ENCODE measurements at places on chromosomes 11 and 22.

GRCh38 chr11:5516599-5516998 is at the start of gene UBQLNL:
UBQLNL (minus strand) TSS chr11:5516699; CDS start chr11:5516441, 258 bp downstream.
- no peak for DNase-seq

- no peak for DNase-seq
Measured at GRCh38 chr11:116170526-116171120, 602.2 kb downstream of the BUD13 start.

GRCh38 chr11:15128621-15129020 is 13.9 kb downstream of the INSC start:
- no peak for DNase-seq

GRCh38 chr22:19610518-19611253 is 86.5 kb upstream of the CLDN5 start:
- DNase-seq: no peak

DNA sequence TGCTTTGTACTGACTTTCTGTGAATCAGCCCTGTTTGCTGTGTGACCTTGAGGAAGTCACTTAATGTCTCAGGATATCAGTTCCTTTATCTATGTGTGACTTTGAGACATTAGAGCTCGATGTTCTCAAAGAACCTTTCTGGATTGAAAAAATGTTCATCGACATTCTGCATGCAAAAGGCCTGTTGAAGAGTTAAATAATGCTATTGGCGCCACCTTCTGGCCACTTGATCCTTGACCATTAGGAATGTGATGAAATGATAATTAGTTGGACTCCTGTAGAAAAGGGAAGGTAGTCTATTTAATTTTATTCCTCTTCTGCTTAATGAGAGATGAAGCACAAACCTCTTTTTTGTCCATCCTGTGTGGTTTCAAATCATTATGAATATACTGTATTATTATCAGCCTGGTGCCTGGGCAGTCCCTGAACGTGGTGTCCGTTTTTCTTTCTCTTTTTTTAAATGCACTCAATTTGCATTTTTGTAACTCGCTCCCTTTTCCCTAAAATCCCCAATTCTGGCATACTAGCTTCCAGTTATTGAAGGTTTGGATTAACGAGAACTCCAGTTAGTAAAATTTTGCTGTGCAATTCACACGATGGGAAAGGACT is 20.7 kb downstream of the ELF5 start:
- DNase-seq: no peak

DNA sequence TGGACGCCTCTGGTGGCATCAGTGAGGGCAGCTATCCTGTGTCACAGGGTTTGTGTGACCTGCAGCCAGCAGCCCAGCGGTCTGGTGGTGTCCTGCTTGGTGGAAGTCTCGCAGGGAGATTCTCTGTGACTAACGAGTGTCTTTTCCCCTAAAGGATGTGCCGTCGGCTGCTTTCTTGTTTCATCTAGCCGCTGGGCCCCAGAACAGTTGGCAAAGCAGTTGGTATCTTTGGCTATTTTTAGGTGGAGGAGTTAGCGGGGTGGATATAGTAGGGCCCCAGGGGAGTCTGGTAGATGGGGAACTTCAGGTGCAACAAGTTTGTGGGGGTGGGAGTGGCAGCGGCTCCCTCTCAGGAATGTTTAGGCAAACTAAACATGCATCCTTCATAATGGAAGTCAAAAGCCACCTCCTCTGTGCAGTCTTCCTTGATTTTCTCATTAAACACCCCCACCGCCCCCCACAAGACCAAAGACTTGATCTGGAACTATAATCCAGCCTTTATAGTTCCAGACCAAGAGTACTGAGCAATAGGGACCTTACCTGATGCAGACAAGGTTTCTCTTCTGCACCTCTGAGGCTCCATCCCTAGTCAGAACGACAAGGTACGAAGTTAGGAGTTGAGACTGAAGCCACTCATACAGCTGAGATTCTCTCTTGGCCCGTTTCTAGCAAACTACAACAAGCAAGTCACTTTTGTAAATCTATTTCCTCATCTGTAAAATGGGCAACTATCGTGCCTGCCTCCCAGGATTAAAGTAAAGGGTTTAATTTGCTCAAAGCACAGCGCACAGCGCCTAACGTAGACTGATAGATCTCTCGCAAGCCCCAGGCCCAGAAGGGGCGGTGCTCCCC is 1.1 kb upstream of the PELI3 start:
- no peak for DNase-seq

DNA sequence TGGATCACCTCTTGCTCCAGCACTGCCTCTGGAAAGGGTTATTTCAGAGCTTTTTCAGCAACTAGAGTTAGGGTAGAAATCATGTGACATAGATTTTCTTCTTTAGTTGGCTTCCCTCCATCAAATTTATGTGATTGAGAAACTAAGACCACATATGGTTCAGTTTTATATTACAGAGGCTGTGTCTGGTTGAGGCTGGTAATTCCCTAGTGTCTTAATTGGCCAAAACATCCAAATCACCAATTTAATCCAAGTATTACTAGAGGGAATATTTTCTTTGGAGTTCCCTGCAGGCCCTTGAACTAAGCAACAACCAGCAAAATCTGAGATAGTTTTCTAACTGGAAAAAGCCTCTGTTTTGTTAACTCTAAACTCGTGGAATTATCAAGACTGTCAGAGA is 136.3 kb downstream of the ARHGAP42 start:
- DNase-seq: no peak

GRCh38 chr22:20169253-20169822 is 18.5 kb upstream of the CCDC188 start:
- DNase-seq: no peak

DNA sequence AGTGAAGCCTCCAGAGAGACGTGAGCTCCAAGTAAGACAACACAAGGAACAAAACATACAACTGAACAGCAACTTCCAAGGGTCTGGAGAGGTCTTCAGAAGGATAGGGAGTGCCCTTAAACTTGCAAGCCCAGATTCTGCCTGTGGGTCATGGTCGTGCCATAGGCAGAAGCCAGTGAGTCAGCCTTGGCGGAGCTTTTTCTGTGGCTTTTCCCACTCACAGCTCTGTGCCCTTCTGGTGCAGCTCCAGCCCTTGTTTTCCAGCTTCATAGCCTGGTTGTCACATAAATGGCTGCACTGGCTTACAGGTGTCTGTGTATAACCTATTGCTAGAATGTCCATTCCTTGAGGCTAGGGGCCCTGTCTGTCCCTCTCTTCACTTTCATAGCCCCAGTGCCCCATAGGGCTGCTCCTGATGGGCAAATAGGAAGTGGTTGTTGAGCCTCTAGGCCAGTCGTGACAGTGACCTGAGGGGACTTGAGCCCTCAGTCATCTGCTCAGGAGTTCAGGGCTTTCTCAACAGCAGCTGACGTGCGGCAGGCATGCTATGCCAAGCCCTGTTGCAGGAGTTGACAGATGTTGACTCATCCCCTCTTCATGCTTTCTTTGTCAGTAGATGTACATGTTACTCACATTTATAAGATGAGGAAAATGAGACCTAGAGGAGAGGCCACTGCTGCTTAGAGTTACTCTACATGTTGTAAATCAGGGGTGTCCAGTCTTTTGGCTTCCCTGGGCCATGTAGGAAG is 7.4 kb downstream of the MED15 start:
- no peak for DNase-seq

- DNase-seq: no peak
Measured at GRCh38 chr11:46363455-46364005, 16.3 kb downstream of the DGKZ start.

DNA sequence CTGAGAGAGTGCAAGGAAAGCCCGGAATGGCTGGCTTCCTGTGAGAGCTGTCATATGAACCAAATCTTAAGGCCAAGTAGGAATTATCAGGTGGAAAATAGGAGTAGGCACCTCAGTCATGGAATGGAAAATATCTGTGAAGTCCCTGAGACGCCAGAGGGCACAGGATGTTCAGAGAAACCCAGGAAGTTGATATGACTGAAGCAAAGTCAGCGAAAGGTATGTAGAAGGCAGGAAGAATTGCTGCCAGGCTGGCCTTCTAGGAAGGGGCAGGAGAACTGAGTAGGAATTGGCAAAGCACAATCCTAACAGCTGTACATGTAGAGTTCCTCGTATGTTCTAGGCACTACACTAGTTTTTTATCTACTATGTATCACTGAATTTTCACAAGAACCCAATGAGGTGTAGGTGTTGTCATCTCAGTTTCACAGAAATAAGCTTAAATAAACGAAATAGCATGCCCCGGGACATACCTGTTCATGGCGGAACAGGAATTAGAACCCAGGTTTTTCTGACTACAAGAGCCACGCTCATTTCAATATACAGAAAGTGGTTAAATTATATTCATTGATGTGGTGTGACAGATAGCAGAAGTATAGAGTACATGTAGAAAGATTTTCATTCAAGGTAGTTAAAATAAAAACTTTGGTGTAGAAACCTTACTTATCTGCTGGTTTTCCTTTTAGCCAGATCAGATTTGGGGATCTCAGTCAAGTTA is 17.0 kb downstream of the HMGXB4 start:
- no peak for DNase-seq

GRCh38 chr11:122022646-122023045 is 93.4 kb downstream of the BLID start:
- no peak for DNase-seq

- no peak for DNase-seq
Measured at GRCh38 chr11:7348432-7349304, 97.0 kb downstream of the SYT9 start.

DNA sequence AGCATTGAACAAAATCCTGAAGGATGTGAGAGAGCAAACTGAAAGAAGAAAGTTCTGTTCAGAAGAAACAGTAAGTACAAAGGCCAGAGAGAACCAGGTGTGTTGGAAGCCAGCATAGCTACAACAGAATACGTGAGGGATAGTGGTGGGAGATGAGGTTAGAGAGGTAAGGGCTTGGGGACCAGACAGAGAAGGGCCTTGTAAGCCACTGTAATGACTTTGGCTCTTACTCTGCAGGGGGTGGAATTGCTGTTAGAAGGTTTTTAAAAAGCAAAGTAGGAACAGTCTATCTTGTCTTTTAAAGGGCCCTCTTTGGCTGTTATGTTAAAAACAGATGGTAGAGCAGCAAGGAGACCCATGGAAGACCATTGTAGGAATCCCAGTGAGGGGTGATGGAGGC is 4.2 kb downstream of the PRRG4 start:
- no peak for DNase-seq

GRCh38 chr22:50310031-50310722 is 2.7 kb upstream of the PLXNB2 start:
- DNase-seq: no peak

GRCh38 chr11:75346912-75347647 is 4.4 kb downstream of the ARRB1 start:
- no peak for DNase-seq

DNA sequence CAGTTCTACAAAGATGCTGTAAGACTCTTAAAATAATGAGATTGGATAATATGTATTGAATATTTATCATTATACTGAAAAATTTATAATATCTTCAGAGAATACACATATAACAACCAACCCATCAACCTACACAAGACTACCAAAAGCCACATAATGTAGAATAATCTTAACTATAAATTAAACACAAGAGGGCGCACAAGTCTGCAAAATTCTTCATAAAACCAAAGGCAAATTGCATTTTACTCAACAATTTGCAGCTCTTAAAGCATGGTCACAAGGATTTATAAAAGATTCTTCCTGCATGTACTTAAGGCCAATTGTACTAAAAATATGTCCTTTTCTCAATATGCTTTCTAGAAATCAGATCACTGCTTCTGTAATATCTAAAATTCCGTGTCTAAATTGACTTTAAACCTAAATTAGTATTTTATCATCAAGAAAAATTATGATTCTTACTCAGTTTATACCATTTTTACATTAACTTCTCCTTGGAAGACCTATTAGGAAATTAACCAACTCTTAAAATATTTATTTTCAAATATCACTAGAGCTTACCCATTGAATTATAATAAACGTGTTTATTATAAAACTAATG is 79.0 kb downstream of the TTC28 start:
- DNase-seq: no peak

DNA sequence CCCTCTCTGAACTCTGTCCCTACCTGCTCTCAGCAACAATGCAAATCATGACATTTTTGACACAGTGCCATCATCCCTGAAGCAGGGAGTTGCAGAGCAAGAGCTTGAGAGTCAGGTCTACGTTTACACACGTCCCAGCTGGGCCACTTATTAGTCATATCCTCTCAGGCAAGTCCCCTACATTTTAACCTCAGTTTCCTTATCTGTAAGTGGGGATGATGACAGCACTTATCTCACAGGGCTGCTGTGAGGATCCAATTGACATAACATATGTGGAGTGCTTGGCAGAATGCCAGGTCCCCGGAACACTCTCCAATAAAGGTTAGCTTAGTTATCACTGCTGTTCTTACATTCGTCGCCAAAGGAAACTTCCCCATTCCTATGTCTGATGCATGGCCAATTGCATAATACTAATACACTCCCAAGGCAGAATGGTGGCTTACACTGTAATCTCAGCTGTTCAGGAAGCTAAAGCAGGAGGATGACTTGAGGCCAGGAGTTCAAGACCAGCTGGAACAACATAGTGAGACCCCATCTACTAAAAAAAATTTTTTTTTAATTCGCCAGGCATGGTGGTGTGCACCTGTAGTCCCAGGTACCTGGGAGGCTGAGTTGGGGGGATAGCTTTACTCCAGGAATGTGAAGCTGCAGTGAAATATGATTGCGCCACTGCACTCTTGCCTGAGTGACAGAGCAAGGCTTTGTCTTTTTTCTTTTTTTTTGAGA is 16.6 kb downstream of the ASCC2 start:
- no peak for DNase-seq

- no peak for DNase-seq
Measured at GRCh38 chr22:22738959-22739585, 94.7 kb downstream of the GGTLC2 start.

DNA sequence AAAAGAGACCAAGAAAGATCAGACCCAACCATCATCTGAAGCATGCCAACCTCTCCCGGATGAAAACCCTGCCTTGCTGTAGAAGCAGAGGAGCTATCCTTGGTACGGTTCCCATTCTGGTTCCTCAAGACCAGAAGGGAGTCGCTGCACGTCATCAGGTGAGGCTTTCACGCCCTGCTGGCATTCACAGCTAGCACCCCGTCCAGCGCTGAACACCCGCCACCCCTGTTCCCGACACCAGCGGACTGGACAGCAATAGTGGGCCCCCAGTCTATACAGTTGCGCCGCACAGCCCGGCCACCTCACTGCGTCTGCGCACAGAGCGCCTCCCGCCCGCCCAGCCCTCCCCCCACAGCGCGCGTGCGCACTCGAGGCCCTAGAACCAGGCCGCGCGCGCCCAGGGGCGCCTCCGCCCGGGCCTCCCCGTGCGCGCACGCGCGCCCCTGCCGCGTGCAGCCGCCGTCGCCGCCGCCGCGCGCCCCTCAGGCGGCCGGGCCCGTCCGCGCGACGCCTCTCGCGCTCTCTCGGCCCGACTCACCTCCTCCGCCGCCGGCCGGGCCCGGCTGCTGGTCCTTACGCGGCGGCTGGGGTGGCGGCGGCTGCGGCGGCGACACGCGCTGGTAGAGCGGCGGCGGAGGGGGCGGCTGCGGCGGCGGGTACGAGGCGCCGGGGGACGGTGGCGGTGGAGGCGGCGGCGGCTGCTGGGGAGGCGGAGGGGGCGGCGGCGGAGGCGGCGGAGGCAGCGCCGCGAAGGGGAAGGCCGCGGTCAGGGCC is 706 bp downstream of the SF1 start:
- no peak for DNase-seq

DNA sequence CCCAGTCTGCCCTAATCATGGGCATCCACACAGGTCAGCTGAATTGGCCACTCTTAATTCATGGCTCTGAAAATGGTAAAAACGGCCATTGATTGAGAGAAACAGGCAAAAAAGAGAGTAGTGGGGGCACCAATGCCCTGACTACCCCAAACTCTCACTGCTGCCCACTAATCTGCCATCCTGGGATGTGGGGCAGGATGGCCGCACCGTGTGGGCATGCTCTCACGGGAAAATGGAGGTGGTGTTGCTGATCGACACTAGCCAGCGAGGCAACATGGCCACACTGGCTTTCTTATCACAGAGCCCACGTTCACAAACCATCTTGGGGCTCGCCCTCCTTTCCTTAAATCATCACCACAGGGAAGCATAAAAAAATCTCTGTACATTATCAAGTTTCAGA is 11.2 kb upstream of the TUB start:
- no peak for DNase-seq

All from NCI-H2081 treated with DMSO at 0.1 percent for 48 hours (cell line).